SK-N-SH (cell line): ENCODE measurements at places on chromosomes 11 and 22. TPM values are rescaled to one million over a fixed set of nuclear protein-coding genes. Genes with fewer than 3 reads are reported as not detected.

GRCh38 chr11:19455731-19456130, 215.0 kb upstream of the E2F8 start:
- no peak for DNase-seq

GRCh38 chr11:2301631-2302305, at the start of the genes C11orf21 and TSPAN32:
Gene C11orf21, minus strand, starts transcription at chr11:2301918. Its CDS starts 110 bp downstream, at chr11:2301808.
Gene TSPAN32, plus strand, starts transcription at chr11:2302013. Its CDS starts 137 bp downstream, at chr11:2302150.
- no peak for DNase-seq

P2RY2 gene
- polyA plus RNA-seq = 0.12 and 0.13 TPM in 2 replicates

C1QTNF5 gene
- polyA plus RNA-seq = 0.71 and 0.76 TPM in 2 replicates

GRCh38 chr11:119134389-119134978, 13.1 kb downstream of the HINFP start:
- peak; percentile 48 for DNase-seq

- no peak for DNase-seq
Measured at GRCh38 chr11:377174-377865, 8.0 kb downstream of the B4GALNT4 start.

GRCh38 chr11:94533696-94534630, 9.8 kb upstream of the FUT4 start:
- no peak for DNase-seq

GRCh38 chr22:50057278-50058060, 629 bp downstream of the TTLL8 start:
- DNase-seq = no peak

CFL1 gene
- polyA plus RNA-seq = 2,761 and 4,252 TPM in 2 replicates

- no peak for DNase-seq
Measured at GRCh38 chr22:46040471-46041465, 63.8 kb upstream of the WNT7B start.

RFPL3 gene
- polyA plus RNA-seq = not detected in 2 replicates
